HCEC 1CT (cell line): ENCODE measurements at places on chromosomes 16 and 17.

DNA sequence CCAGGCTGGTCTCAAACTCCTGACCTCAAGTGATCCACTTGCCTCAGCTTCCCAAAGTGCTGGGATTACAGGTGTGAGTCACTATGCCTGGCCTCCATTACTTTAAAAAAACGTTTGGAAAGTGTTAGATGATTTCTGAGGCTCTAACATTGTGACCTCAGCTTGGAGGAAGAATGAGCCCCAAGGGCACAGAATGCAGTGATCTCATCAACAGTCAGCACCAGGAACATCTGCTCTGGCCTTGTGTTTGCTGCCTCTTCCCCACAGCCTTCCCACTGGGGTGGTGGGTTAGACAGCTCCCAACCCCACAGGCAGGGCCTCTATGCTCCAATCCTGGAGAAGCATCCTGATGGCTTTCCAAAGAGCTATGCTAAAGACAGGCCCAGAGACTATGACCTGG, 37.7 kb upstream of the SREBF1 start:
- DNase-seq = peak; percentile 94

- DNase-seq = no peak
Measured at GRCh38 chr17:15366026-15366425, 24.6 kb upstream of the TEKT3 start.

DNA sequence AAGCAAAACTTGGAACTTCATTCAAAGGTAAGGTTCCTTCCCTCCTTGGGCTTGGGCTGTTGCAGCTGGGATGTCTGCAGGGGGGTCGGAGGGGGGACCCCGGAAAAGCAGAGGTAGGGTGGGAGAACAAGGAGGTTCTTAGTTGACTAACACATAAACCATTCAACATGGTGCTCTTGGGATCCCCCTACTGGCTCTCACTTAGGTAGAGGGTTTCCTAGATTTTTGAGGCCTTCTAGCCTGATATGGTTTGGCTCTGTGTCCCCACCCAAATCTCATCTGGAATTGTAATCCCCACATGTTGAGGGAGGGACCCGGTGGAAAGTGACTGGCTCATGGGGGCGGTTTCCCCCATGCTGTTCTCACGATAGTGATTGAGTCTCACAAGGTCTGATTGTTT, 93.9 kb downstream of the RGS9 start:
- peak; percentile 15 for DNase-seq

GRCh38 chr16:3858801-3859200, 21.7 kb downstream of the CREBBP start:
- no peak for DNase-seq

- no peak for DNase-seq
Measured at GRCh38 chr16:66484453-66485213, 57.5 kb downstream of the BEAN1 start.

DNA sequence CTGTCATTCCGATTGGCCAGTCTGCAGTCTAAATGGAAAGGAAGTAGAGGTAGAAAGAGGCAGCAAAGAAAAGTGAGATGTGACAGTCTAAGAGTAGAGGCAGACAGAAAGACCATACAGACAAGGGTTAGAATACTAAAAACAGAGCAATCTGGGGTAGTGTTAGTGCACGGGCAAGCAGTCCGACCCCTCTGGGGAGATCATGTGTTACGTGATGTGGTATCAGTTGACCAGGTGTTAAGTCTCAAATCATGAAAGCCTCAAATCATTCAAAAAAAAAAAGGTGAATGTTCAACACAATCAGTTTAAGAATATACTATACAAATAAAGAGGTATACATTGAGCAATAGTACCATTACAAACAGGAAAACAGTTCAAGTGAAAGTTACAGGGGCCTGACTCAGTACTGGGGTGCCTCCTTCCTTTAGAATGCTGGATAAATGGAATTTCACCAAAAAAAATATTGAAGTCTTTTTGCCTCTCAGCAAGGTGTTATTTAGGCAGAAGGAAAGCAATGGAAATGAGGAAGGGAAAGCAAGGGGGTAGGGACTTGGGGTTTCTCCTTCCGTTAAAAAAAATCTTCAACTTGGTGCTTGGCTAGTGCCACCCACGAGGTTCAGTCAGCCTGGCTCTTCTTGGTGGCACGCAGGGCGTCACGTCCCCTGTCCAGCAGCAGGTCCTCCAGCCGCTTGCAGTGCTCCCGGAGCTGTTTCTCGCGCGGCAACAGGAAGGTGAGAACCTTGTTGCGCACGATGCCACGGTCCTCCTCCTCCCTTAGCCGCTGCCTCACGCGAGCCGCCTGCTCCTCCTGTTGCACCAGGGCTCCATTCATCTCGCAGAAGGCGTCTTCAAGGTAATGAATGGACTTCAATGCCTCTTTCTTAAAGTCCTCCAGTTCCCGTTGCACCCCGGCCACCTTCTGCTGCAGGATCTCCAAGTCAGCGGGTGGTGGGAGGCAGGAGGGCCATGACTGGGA, 616 bp downstream of the CCDC182 start:
- DNase-seq = no peak

- no peak for DNase-seq
Measured at GRCh38 chr17:75830164-75831031, 13.8 kb downstream of the UNC13D start.

DNA sequence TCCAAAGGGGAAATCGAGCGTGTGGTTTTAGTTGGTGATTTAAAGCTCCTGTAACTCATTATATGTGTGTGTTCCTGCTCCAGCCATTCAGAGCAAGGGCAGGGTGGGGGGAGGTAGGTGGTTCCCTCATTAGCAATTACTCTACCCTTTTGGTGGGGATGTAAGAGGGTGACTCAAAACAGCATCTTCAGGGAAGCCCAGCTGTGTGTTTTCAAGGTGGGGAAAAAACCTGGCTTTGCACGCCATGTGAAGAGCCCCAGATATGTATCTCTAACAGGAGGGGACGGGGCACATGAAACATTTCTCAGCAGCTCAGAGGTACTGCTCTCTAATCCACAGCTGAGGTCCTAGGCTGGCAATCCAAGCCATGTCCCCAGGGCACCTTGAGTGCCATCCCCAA, 241.3 kb upstream of the ZFHX3 start:
- DNase-seq = no peak

GRCh38 chr16:22213236-22213635, 7.2 kb downstream of the EEF2K start:
- no peak for DNase-seq

- DNase-seq = no peak
Measured at GRCh38 chr16:57606847-57607501, 21.5 kb upstream of the ADGRG1 start.

GRCh38 chr17:43528988-43529814, 16.9 kb downstream of the ETV4 start:
- no peak for DNase-seq

DNA sequence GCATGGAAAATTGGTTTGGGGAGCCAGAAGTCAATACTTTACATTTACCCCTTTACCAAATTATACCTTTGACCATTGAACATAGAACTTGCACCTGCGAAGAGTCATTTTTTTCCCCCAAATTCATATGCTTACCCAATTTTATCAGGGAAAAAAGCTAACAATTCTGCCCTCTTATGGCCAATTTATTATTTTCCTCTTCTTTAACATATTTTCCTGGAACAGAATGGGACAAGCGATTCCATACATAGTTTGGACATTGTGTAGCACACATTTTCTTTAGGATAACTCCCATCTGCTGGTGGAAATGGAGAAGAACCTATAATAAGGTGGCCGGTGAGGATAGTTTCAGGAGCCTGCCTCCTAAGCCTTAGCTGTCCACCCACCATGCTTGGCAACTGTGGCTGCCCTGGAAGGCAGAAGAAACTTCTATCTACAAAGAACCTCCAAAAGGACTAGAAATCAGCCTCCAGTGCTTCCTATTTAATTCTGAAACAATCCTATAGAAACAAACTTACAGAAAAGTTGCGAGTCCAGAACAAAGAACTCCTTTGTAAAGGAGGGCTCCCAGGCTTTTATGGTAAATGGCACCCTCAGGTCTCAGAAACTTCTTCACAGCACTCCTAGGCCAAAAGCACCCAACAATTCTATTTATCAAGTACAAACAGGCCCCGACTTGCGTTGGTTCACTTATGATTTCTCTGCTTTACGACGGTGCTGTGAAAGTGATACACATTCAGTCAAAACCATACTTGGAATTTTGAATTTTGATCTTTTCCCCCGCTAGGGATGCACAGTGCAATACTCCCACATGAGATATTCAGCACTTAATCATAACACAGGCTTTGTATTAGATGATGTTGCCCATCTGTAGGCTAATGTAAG, 64.1 kb upstream of the CACNG4 start:
- DNase-seq = peak; percentile 17

DNA sequence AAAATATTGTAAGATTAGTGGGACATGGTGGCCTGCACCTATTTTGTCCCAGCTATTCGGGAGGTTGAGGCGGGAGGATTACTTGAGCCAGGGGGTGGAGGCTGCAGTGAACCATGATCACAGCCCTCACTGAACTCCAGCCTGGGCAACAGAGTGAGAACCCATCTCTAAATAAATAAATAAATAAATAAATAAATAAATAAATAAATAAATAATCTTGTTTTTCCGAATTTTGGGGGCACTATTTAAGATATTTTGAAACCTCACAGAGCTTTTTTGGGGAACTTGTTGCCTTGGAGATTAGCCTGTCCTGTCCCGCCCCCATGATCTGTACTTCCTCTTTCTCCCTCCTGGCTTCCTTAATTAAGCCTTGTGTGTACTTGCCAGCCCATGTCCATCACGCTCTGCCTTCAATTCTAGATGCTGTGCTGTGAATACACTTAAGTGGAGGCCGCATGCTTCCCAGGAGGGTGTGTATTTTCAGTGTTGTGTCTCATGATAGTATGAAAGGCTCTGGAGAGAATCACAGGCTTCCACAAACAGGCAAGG, 4.4 kb downstream of the LGALS9 start:
- no peak for DNase-seq

DNA sequence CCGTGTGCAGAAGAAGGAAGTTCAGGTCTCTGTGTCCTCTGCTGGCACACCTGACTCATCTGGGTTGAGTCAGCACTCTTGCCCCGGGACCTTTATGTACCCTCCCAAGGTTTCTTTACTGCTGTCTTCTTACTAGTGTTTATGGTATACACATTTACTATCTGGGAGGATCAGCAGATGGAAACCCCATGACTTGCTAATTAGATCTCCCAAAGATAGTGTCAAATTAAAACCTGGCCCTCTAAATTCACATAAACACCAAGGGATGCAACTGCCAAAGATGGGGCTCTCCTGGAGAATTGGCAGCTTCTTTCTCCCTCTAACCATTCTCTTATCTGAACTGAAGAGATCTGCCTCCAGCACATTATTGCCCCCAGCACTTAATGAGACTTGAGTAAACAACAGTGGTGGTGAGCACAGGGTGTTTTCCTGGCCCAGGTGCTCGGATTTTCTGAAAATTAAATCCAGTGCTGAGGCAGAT, 718.1 kb upstream of the SOX9 start:
- no peak for DNase-seq

GRCh38 chr17:59678918-59679317, 28.3 kb downstream of the PTRH2 start:
- DNase-seq = no peak

- no peak for DNase-seq
Measured at GRCh38 chr17:36939802-36940312, 2.6 kb downstream of the LHX1 start.

DNA sequence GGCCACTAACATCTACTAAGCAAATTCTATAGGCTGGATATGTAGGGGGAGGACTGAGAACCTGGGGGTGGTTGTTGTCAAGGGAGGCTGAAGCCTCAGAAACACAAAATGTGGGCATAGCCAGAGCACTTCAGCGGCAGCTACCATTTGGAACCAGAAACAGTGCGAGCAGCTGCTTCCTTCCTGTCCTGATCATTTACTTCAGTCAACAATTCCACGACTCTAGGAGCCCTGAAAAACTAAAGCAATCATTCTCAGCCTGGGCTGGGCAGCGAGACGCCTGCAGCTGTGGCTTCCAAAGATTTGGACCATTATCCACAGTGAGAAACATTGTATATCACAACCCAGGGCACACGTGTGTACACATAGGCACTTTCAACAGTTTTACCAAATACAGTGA, 93.9 kb upstream of the WSCD1 start:
- DNase-seq = no peak

- DNase-seq = no peak
Measured at GRCh38 chr16:3907586-3907985, 27.1 kb upstream of the CREBBP start.

DNA sequence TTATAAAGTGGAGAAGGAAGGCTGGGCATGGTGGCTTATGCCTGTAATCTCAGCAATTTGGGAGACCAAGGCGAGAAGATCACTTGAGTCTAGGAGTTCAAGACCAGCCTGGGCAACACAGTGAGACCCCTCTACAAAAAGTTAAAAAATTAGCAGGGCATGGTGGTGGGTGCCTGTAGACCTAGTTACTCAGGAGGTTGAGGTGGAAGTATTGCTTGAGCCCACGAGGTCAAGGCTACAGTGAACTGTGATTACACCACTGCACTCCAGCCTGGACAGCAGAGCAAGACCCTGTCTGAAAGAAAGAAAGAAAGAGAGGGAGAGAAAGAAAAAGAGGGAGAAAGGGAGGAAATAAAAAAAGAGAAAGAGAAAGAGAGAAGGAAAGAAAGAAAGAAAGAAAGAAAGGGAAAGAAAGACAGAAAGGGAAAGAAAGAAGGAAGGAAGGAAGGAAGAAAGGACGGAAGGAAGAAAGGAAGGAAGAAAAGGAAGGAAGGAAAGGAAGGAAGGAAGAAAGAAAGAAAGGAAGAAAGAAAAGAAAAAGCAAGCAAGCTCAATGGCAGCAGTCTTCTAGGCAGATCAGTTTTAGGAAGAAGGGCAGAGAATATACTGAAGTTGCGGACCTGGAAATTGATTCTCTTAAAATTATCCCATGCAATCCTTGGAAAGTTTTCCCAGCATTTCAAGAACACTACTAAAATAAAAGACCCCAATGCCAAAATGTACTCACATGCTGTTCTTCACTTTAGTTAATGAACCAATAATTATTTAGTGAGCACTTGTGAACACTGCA, 53.0 kb downstream of the IKZF3 start:
- DNase-seq = no peak

- no peak for DNase-seq
Measured at GRCh38 chr16:48394355-48394703, 9.1 kb upstream of the SIAH1 start.

DNA sequence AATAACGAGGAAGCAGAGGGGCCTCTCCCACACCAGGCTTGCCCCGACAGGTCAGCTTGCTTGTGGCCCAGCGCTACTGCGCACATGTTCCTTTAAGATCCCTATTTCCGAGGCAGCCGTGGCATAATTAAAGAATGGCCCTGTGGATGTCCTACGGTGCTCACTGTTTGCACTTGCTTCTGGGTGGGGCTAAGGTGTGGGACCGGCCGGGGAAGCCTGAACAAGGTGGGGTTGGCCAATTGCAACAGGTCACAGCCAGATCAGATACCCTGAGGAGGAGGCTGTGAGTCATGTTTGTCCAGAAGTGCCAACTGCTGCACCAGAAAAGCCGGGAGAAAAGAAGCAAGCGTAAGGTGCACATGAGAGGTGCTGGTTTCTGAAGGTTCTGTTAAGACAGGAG, 158.5 kb upstream of the CACNG5 start:
- DNase-seq = no peak
